Mesangial cell (primary cell): ENCODE measurements at places on chromosomes 5 and 9. TPM values are rescaled to one million over a fixed set of nuclear protein-coding genes. Genes with fewer than 3 reads are reported as not detected.

LIFR gene
- 11.2 and 16.1 TPM in 2 replicates for total RNA-seq

STK32A gene
- 0.16 and 1.5 TPM in 2 replicates for total RNA-seq

MARCOL gene
- total RNA-seq: not detected in 2 replicates

GPR151 gene
- total RNA-seq: not detected in 2 replicates

PCDHGB7 gene
- total RNA-seq: 5.1 and 18.1 TPM in 2 replicates

OLFML2A gene
- 13.7 and 104 TPM in 2 replicates for total RNA-seq

SEMA4D gene
- total RNA-seq: 5.9 and 23.7 TPM in 2 replicates

CRHBP gene
- total RNA-seq: 0.33 and 2.9 TPM in 2 replicates

GFI1B gene
- not detected in 2 replicates for total RNA-seq

PTPN3 gene
- total RNA-seq: 11.4 and 19.0 TPM in 2 replicates

PCA3 gene
- total RNA-seq: not detected in 2 replicates

SLC4A9 gene
- total RNA-seq: 0.13 TPM in 1 of 2 replicates, not detected in the other

NINJ1 gene
- total RNA-seq: 66.6 and 75.7 TPM in 2 replicates

RNF183 gene
- 0.38 TPM in 1 of 2 replicates, not detected in the other for total RNA-seq

HSPB3 gene
- total RNA-seq: not detected in 2 replicates

ZNF169 gene
- 1.6 and 1.9 TPM in 2 replicates for total RNA-seq

LAMC3 gene
- 1.1 and 1.3 TPM in 2 replicates for total RNA-seq

TMEM161B gene
- total RNA-seq: 4.3 and 4.4 TPM in 2 replicates

OTP gene
- not detected in 2 replicates for total RNA-seq

SPATA31E1 gene
- not detected in 2 replicates for total RNA-seq

FLT4 gene
- 0.38 and 0.81 TPM in 2 replicates for total RNA-seq

KCTD16 gene
- 0.13 and 1.1 TPM in 2 replicates for total RNA-seq

QRFP gene
- total RNA-seq: not detected in 2 replicates

NXNL2 gene
- 1.8 and 11.8 TPM in 2 replicates for total RNA-seq

PCDHA1 gene
- total RNA-seq: under 0.01 and 0.16 TPM in 2 replicates

TOR4A gene
- 50.8 and 52.1 TPM in 2 replicates for total RNA-seq

NKD2 gene
- 0.13 TPM in 1 of 2 replicates, not detected in the other for total RNA-seq

DRD1 gene
- not detected in 2 replicates for total RNA-seq

PCDHB12 gene
- under 0.01 and 0.25 TPM in 2 replicates for total RNA-seq

FAM169A gene
- 4.3 and 9.8 TPM in 2 replicates for total RNA-seq

SNCAIP gene
- total RNA-seq: 0.81 and 5.2 TPM in 2 replicates

CDH9 gene
- total RNA-seq: 0.25 TPM in 1 of 2 replicates, not detected in the other

ADCY2 gene
- not detected in 2 replicates for total RNA-seq

KCNV2 gene
- not detected in 2 replicates for total RNA-seq

NSUN2 gene
- total RNA-seq: 22.1 and 39.8 TPM in 2 replicates

SLC22A4 gene
- 1.1 and 2.1 TPM in 2 replicates for total RNA-seq

GMCL2 gene
- total RNA-seq: not detected in 2 replicates

INSYN2B gene
- total RNA-seq: 0.76 and 6.2 TPM in 2 replicates
